ENCODE measurements at places on chromosomes 16 and 17.

DNA sequence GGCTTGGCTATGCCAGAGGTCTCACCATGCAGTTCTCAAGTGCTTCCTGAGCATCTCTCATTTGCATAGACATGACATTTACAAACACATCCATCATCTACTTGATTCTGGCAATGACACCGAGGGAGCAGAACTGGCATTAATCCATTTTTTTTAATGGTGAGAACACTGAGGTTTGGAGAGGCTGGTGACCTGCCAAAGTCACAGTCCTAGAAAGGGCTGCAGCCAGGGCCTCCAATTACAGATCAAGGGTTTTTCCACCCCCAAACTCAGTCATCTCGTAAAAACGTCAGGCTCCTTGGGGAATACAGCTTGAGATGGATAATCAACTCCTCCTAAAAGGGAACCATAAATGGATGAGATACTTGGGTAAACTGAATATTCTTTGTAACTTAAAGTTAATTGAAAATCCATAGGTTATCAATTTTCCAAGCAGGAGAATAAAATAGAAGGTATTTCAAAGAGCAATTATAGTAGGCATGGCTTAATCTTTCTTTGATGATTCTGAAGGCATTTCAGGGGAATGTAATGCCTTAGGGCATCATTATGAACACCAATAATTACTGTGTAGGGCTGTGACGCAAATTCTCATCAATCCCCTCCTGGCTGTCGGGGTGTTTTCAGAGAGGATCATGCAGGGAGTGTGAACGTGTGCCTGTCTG lies 9.4 kb upstream of the MEOX1 start:
- DNase-seq = no peak

DNA sequence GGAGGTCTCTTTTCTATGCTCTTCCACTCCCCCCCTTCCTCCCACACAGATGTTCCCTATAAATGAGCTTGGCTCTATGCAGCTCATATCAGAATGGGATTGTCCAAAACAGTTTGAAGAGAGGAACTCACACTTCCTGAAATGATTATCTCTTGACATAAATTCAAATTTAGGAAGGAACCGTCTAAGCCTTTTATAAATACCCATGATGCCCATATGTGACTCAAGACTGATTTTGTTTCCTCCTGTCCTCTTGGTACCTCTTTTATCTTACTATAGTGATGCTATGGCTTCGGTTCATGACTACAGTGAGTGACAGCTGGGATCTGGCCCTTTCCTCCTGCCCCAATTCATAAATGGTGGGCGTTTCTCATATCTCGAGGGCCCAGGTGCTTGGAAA lies 16.6 kb upstream of the TERF2 start:
- DNase-seq = no peak

DNA sequence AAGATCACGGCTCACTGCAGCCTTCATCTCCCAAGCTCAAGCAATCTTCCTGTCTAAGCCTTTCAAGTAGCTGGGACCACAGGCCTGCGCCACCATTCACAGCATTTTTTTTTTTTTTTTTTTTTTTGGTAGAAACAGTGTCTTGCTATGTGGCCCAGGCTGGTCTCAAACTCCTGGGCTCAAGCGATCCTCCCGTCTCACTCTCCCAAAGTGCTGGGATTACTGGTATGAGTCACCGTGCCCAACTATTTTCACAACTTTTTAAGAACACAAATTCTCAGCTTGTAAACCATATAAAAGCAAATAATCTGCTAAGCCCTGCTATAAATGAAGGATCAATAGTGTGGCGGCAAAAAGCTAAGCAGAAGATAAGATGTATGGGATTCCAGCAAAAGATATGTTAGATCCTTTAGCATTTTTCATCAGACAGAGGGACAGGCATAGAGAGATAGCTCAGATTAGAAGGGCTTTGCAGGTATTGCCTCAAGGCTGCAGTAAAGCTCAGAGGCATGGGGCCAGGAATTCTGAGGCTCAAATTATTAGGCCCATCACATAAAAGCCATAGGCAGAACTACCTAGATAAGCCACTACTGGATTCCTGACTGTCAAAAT lies 55.1 kb downstream of the EMP2 start:
- no peak for DNase-seq

GRCh38 chr17:77644181-77645071 lies 314.1 kb upstream of the TNRC6C start:
- DNase-seq = no peak

- DNase-seq = no peak
These were observed 218.7 kb upstream of the RBFOX1 start for GRCh38 chr16:7113949-7114348.

DNA sequence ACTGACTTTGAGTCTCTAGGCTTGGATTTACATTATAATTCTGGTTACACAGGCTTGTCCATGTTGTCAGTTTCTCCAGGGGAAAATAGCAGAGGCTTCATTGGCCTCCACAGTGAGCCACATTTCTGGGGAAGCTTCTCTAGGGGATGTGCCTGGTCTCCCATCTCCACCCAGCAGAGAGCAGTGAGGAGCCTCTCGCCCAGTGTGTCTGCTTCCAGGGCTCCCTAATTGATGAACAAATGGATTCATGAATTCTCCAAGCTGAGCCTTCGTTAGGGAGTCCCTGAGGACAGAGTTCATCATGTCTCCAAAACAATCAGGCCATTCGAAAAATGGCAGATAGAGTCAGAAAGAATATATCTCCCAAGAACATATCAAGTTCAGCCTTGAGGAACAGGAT lies 162.4 kb upstream of the TOX3 start:
- DNase-seq = peak; percentile 34

DNA sequence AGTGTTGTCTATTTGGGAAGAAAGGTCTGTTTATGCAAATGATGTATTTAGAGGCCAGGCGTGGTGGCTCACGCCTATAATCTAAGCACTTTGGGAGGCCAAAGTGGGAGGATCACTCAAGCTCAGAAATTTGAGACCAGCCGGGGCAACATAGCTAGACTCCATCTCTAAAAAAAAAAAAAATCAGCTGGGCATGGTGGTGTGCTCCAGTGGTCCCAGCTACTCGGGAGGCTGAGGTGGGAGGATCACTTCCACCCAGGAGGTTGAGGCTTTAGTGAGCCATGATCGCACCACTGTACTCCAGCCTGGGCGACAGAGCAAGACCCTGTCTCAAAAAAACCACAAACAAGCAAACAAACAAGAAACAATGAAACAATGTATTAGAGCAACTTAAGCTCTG lies 18.9 kb upstream of the HEATR3 start:
- no peak for DNase-seq

DNA sequence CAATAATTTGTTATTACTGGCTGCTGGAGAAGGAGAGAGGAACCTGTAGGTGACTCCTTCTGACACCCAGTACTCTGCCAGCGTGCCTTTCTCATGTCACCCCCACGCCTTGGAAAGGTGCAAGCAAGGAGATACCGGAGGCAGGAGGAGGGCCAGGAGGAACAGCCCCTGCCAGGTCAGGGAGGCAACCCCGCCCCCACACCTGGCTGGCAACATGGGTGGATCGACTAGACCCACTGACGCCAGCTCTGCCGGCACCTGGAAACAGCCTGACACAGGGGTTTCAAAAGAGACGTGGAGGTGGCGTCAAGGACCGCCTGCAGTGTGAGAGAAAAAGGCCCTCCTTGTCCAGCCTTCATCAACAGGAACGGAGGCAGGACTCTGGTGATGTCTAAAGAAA lies 62.3 kb downstream of the CYB5B start:
- no peak for DNase-seq

GRCh38 chr16:1997494-1998359 lies 8.0 kb downstream of the SYNGR3 start:
- no peak for DNase-seq

DNA sequence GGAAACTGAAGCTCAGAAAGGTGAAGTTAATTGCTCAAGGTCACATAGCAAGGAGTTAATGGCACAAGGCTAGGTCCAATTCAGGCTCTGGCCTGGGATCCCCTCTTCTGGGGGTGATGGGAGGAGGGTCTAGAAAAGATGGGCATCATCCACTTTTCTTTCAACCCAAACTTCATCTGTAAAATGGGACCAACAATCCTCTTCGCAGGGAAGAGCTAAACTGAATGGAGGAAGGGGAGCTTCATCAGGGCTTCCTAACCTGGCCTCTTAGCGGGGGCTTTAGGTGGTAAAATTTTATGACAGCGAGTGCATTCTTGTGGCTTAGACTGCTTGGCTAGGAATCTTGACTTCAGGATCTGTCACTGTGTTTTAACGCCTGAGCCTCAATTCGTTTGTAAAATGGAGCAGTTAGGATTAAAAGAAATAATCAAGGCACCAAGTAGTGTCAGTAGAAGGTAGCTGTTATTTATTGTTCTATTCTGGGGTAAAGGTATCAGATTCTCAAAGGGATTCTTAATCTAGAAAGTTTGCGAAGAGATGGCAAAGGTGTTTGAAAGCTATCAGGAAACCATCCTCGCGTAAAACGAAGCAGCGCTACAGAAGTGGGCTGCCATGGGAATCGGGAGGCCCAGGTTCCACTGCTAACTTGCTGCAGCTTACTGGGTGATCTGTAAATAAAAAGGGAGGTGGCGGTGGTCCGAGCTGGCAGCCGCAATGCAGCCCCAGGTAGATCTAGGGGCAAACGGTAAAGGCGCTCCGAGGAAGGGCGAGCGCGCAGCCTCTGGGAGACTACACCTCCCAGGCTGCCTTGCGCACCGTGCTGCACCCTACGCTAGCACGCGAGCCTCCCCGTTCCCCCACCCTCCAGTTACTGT lies 1.5 kb upstream of the SRCAP start:
- no peak for DNase-seq

- peak; percentile 81 for DNase-seq
These were observed 12.9 kb downstream of the P2RX5 start for GRCh38 chr17:3683054-3683511.

GRCh38 chr17:75472119-75472518 lies 15.7 kb downstream of the TMEM94 start:
- DNase-seq = no peak

Data from mesendoderm (in vitro differentiated cells).